Right renal cortex interstitium (tissue), 3 donors: ENCODE measurements at places on chromosomes 11 and 22. TPM values are rescaled to one million over a fixed set of nuclear protein-coding genes. Genes with fewer than 3 reads are reported as not detected.

- DNase-seq: peak; percentile 50
These were observed 21.3 kb upstream of the PIK3IP1 start for GRCh38 chr22:31313366-31314147.

GRCh38 chr11:132254906-132255305, 884.5 kb downstream of the NTM start:
- DNase-seq: no peak

GRCh38 chr11:106727256-106727655, 291.0 kb downstream of the GUCY1A2 start:
- no peak for DNase-seq

DNA sequence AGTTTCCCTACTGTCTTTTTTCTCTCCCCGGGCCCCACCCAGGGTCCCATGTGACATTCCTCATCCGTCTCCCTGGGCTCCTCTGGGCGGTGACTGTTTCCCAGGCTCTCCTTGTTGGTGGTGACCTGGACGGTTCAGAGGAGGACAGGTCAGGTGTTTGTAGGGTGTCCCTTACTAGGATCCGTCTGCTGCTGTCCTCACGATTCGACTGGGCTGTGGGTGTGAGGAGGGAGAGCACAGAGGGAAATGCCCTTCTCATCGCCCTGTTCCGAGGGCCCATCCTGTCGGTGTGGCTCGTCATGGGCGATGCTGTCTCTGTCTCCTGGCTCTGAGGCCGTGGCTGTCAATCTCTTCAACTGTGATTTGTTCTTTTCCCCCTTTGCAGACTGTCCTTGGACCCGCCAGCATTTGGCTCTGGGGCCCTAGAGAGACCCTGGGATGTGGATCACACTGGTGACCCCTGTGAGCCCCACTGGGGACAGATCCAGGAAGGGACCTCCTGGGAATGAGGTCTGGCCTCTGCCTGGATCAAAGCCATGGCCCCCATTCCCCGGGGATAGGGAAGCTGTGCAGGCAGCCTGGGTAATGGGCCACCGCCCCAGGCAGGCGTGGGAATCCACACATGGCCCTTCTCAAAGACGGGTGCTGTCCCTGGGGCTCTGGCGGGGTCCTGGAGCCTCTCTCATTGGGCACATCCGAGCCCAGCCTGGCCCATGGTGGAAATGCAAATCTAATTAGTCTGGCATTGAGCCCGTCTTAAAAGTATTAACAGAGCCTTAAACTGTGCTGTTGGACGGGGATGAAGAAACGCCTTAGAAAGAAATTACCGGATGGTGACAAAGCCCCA, 46.8 kb upstream of the KCNQ1OT1 start:
- DNase-seq: no peak

GRCh38 chr11:12802418-12803085, 128.3 kb downstream of the TEAD1 start:
- DNase-seq: peak; percentile 59

GRCh38 chr11:36367806-36368680, 72.0 kb downstream of the PRR5L start:
- no peak for DNase-seq

GRCh38 chr11:75264356-75264755, 23.8 kb downstream of the TPBGL start:
- DNase-seq: no peak

- no peak for DNase-seq
These were observed 98.1 kb downstream of the CEP164 start for GRCh38 chr11:117425679-117426296.

DNA sequence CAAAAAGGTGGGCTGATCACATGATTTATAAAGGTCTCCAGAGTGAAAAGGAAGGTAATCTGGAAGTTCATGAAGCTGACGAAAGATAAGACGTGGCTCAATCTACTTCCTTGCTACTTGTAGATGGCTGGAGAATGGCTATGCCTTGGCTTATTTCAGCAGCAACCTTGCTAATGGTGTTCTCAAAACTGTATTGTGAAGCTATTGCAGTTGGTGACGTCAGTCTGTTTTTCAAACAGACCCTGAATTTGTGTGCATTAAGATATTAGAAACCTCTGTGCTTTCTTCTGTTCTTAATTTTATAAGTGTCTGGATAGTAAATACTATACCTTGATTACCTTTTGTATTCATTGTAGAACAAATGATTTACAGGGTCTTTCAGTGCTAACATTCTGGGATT, 58.3 kb upstream of the C11orf87 start:
- DNase-seq: no peak

DNA sequence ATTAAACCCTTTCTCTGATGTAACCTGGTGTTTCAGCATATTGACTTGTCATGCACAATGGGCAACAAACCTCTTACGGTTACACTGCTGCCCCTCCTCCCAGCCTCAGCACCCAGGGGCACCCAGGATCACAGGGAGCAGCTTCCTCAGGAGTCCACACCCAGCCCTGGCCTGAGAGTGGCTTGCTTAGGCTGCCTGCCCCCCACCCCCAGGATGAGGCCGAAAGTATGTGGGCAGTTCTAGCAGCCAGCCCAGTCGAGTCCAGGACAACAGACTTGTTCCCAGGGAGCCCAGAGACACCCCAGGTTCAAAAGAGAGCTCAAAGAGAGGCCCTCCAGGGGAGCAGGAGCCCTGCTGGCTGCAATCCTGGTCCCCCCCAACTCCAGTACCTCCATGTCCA, 108.1 kb upstream of the THY1 start:
- DNase-seq: no peak

- no peak for DNase-seq
These were observed 25.0 kb downstream of the DKK3 start for GRCh38 chr11:11983427-11983826.

GRCh38 chr11:35138606-35138942, 397 bp upstream of the CD44 start:
- DNase-seq: no peak

DNA sequence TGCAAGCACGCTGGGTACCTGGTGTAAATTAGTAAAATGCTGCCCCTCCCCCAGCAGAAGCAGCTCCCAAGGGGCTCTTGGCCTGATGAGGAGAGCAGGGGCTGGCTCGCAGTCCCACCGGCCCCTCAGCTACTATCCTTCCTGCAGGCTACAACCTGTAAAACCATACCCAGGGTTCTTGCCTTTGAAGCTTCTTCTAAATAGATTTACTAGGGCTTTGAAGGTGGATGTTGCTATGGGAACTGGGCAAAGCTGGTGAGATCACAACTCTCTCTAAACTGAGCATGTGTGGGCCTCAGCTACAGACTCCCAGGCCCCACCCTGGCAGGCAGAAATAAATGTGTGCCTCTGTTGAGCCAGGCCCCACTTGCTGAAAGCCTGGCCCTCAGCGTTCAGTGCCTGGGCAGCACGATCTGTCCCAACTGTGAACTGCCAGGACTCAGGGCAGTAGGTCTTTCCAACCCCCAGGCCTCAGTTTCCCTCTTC, 18.5 kb downstream of the CD5 start:
- no peak for DNase-seq

GRCh38 chr11:70145071-70145470, 58.0 kb upstream of the FADD start:
- DNase-seq: no peak

DNA sequence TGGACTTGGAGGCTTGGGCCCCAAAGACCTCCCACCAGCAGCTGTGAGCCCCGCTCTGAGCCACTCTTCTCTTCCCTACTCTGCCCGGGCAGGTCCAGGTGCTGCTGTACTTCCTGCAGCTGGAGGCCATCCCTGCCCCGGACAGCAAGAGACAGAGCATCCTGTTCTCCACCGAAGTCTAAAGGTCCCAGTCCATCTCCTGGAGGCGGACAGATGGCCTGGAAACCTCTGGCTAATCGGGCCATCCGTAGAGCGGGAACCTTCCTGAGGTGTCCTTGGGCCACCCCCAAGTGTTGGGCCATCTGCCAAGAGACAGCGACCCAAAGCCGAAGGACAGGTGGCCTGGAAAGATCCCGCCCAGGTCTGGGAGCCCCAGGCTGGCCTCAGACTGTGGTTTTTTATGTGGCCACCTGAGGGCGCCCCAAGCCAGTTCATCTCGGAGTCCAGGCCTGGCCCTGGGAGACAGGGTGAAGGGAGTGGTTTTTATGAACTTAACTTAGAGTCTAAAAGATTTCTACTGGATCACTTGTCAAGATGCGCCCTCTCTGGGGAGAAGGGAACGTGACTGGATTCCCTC, 135.1 kb downstream of the BCR start:
- DNase-seq: peak; percentile 31

GRCh38 chr11:81071606-81072005, 1630.8 kb upstream of the TENM4 start:
- no peak for DNase-seq

SUSD2 gene
- 17.8 TPM for polyA plus RNA-seq

GAS2L1 gene
- 5.6 TPM for polyA plus RNA-seq

NEAT1 gene
- 107 TPM for polyA plus RNA-seq

ENDOD1 gene
- polyA plus RNA-seq: 22.8 TPM

MYOD1 gene
- polyA plus RNA-seq: not detected

OR10AG1 gene
- polyA plus RNA-seq: not detected

GVQW3 gene
- polyA plus RNA-seq: 10.8 TPM

CLTCL1 gene
- polyA plus RNA-seq: 3.9 TPM
